NCI-H510A treated with DMSO at 0.1 percent for 48 hours (cell line): ENCODE measurements at places on chromosomes 4 and X.
A peak's percentile ranks its signal among the peaks of the same experiment; 100 is the strongest.

DNA sequence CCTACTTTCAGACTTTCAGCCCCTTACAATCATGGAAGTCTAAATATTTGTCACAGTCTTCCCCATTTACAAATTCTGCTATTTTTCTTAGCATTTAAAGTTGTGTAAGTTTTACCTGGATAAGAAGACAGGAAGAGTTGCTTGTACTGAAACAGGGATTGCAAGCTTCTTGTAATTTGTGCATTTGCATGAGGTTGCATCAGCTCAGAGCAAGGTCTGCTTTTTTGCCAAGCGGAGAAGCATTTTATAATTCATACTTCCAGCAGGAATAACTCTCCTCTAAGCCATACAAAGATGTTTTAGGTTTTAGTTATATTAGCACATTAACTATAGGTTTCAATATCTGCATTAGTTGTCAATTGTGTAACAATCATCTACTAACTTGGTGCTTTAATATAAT lies 922.0 kb upstream of the PABPC4L start:
- DNase-seq, result no peak

- peak; percentile 12 for DNase-seq
These were observed 36.0 kb downstream of the HTR2C start for GRCh38 chrX:114619874-114620273.

- DNase-seq, result no peak
These were observed 54.1 kb downstream of the CCNI start for GRCh38 chr4:77021614-77022089.

- no peak for DNase-seq
These were observed 197.3 kb downstream of the OR13H1 start for GRCh38 chrX:131741103-131741581.

DNA sequence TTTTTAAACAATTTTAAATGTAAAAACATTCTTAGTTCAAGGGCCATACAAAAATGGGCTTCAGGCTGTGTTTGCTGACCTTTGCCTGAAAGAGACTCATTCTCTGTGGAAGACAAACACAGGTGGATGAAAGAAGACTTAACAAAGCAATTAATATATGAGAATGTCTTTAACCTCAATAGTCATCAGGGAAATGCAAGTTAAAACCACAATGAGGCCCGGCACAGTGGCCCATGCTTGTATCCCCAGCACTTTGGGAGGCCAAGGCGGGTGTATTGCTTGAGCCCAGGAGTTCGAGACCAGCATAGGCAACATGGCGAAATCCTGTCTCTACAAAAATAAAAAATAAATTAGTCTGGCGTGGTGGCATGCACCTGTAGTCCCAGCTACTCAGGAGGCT lies 7.1 kb upstream of the SMARCA1 start:
- DNase-seq, result no peak

DNA sequence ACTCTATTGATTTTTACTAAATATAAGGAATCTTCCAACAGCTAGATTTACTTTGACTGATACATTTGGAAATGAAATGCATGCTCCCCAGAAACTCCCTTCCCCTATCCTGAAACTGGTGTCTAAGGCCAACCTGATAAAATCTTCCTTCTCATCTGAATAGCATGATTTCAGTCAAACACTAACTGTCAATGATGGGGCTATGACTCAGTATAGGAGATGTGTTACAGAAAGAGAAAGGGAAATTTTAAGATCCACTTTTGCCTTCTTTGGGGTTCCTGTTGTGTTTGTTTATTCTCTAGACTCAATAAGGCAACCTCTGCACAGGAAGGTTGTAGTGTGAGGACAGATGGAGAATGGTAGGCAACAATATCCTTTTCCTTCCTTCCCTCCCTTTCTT lies 160.7 kb downstream of the MOSPD2 start:
- DNase-seq, result no peak

DNA sequence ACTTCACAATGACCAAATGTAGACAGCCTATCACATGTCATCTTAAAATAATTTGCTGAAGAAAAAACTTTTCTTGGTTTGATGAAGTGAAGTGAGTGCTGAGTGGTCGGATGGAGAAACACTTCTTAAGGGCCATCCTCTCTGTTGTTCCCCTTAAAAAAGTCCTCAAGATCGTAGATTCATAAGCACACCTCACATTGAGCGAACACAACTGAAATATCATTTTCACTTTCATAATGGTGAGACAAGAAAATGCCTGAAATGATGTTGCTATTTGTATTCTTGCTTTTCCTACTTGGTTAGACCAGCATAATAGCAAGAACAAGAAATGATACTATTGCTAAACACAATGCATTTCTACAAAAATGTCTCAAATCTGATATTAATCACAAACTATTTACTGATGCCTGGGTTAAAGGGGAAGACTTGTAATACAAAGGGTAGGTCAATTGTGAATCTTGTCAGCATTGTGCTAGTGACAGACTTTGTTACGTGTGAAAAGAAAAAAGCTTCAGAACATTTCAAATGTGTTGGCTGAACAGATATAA lies 305.6 kb upstream of the NR3C2 start:
- DNase-seq, result no peak

GRCh38 chr4:2787230-2788100 lies 5.4 kb upstream of the SH3BP2 start:
- DNase-seq, result no peak

DNA sequence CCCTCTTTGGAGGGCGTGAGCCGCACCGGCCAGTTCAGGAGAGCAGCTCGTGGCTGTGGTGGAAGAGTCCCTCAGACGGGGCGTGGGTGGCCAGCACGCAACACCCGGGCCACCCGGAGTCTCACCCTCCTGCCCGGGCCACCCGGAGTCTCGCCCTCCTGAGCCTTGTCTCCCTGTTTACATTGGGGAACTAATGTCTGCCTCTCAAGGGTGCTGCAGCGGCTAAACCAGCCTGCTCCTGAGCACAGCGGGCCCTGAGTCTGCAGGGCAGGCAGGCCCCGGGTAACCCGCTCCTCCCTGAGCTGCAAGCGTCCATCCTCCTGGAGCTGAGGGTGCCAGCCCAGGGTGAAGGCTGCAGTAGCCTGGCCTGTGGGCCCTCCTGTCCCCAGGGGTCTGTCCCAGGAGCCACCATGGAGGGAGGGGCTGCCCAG lies 3.0 kb downstream of the PDE6B start:
- DNase-seq, result no peak

- no peak for DNase-seq
These were observed 836.9 kb upstream of the HS3ST1 start for GRCh38 chr4:12265554-12265953.

- DNase-seq, result no peak
These were observed 63.4 kb downstream of the DCAF12L1 start for GRCh38 chrX:126489116-126489695.

GRCh38 chr4:81428002-81428401 lies 43.7 kb downstream of the RASGEF1B start:
- DNase-seq, result no peak

GRCh38 chr4:8656711-8657380 lies 64.3 kb downstream of the CPZ start:
- DNase-seq, result no peak

DNA sequence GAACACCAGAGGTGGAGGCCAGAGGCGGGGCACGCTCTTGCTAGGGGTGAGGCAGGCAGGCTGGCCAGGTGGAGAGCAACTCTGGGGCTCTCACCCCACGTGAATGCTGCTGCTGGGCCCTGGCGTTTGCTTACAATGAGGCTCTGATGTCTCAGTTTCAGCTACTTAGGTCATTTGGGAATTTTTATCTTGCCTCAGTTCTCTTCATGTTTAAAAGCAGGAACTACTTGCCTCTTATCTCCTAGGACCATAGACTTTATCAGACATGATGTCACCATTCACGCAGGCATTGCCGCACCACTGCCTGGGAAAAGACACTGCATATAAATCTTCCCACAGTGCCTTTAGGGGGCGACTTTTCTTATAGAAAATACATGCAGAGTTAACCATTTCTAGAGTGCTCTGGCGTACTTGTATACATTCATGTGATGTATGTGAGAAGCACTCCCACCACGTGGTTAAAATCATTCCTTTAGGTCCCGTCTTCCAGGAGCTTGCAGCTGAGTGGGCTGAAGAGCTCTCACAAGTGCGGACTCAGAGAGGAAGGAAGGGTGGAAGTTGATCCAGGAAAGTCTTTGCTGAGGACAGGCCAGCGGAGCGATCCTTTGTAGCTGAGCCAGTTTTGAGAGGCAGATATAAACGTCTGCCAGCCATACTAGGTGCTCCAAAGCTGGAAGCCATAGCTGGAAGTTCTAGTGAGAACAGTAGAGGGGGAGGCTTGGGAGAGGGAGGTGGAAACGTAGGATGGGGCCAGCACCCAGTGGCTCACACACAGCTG lies 84.3 kb upstream of the CLDN34 start:
- DNase-seq, result no peak

DNA sequence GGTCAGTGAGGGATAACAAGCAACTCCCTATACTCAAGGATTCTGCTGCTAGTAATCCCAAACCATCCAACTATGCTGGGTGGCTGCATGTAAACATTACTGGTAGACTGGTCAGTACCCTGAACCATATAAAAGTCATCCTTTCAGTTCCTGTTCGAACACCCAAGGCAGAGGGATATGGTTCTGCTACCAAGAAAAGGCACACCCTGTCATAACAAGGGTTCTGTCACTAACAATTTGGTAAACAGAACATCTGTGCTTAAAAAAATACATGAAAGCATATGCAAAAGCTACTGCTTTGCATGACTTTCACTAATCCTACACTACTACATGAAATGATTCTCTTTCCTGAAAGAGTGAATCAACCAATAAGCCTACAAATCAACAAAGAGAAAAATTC lies 76.8 kb upstream of the MCF2 start:
- no peak for DNase-seq

DNA sequence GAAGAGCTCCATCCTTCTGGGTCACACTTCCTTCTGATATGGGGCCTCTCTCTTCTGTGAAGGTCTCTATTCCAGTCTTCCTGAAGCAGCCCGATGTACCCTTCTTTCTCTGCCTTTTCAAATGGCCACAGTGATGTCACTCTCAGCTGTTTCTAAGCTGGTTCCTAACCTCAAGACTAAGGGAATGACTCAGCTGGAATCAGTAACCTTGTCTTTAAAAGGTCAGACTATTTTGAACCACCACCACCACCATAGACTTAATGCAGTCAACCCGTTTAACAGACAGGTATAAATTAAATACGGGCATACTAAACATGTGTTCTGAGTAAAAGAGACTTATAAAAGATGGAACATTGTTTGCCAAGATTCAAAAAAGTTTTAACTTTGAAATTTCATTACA lies 121.0 kb downstream of the PPA2 start:
- no peak for DNase-seq

DNA sequence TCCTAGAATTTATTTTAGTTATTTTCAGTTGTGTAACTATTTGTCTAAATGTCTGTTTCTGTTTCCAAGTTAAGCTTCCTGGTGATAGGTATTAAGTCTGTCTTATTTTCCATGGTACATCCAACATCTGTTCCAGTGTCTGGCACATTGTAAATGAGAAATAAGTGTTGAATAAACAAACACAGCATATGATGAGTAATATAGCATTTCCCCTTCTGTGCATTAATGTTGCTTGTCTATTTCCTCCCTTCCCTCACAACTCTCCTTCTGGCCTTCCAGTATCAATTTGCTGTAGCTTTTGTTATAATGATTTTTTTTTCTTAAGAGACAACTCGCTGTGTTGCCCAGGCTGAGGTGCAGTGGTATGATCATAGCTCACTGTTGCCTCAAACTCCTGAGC lies 36.1 kb downstream of the COPS4 start:
- DNase-seq, result no peak

GRCh38 chrX:48179691-48180090 lies 16.9 kb downstream of the SSX5 start:
- no peak for DNase-seq

DNA sequence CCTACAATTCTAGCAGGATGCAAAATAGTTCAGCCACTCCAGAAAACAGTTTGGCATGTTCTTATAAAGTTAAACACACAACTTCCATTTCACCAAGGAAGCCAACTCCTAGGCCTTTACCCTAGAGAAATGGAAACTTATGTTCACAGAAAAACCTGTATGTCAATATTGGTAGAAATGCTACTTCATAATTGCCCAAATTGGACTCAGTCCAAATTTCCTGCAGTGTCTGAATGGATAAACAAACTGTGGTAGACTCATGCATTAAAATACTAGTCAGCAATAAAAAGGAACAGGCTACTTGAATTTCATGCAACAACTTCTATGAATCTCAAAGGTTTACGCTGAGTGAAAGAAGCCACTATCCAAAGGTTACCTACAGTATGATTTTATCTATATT lies 1738.8 kb upstream of the IGFBP7 start:
- DNase-seq, result no peak

DNA sequence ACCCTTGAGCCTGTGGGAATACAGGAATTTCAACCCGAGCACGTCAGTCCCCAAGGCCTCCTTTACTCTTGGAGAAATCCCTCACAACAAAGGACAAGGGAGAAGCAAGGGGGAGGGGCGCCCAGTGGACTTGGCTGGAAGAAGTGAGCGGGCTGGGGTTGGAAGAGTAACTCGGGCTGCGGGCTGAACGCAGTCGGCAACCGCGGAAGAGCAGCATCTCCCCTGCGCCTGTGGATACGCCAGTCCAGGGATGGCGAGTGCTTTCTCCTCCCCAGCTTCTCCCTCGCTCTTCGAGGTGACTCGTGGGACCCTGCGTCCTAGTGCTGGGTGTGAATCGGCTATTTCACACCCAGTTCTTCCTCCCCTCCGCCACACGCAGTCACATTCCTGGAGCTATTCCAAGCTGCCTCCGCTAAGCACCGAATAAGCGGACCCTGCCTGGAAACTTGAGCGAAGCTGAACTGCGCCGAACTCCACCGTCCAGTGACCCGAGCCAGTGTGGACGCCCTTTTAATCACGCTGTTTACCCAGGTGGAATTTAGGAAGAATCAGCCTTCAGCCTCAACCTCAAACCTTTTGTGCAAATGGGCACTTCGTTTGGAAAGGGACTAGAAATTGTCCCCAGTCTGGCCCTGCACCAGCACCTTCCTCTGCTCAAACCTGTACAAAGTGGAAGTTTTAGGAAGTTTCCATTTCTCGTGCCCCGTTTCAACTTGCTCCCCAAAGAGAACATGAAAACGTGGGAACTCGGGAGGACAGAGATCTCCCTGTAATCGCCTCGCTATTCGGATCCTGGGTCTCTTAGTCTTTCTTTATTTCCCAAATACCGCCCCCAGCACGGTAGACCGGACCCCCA lies 64.3 kb upstream of the WDR17 start:
- peak; percentile 6 for DNase-seq

GRCh38 chr4:71186566-71187403 lies 152.0 kb upstream of the SLC4A4 start:
- peak; percentile 54 for DNase-seq

DNA sequence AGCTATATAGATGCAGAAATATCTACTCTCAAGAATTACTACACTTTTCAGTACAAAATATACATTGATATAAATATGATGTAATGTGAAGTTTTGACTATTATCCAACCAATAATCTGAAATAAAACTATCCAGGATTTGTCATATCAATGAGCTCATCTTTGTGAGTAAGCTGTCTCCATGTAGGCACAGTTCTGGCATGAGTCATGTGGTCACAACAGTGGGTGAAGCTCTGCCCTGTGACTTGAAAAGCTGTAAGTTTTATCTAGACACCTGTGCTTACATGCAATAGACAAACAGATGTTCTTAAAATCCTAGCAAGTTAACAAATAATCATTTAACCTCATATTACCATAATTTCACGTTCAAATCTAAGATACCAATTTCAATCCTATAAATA lies 192.7 kb downstream of the GABRG1 start:
- no peak for DNase-seq

GRCh38 chrX:53088136-53088974 lies 5.6 kb upstream of the KANTR start:
- peak; percentile 59 for DNase-seq
